Esophagus mucosa (tissue), 1 donor: ENCODE measurements at places on chromosomes 3 and 15.

GRCh38 chr3:106703524-106703923, 673.7 kb upstream of the CCDC54 start:
- no peak for ATAC-seq

- ATAC-seq, result no peak
Observed at GRCh38 chr15:47415539-47415971, 301.8 kb upstream of the SEMA6D start.

GRCh38 chr15:77634266-77634962, 1.7 kb upstream of the LINGO1 start:
- ATAC-seq, result peak; percentile 48

DNA sequence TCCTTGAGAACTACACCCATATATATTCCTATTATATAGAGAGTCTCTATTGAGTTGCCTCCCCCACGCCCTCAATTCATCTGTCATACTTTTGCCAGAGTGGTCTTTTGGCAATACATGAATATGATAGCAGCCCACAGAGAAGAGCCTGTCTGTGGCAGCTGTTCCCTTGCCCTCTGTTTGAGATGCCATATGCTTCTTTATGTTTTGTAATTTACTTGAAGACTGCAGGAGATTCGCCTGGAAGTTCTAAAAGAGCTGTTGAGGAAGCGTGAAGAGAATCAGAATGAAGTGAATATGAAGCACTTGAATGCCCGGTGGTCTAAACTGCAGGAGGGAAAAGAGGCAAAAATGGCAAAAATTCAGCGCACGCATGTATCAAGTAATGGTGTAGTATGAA, 27.2 kb downstream of the CFAP91 start:
- no peak for ATAC-seq

DNA sequence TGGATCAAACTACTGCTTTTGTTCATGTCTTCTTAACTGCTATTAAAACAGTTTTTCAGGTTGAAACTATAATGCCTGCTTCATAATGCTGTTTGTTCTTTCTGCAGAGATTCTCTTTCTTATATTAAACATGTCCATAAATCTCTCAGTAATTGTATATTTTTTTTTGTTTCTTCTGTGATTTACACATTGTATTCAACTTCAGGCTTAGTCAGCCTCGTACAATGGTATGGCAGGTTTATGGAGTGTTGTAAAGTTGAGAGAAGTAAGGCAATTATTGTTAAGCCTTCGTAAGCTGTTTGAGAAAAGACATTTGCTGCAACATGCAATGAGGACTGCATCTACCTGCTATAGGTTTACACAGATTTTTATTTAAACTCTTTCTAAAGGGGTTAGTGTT, 977.1 kb downstream of the DIPK2A start:
- ATAC-seq, result peak; percentile 71

- no peak for ATAC-seq
Observed at GRCh38 chr3:7615043-7615442, 754.1 kb downstream of the GRM7 start.

GRCh38 chr3:140943781-140944552, 2.3 kb downstream of the SLC25A36 start:
- no peak for ATAC-seq

GRCh38 chr3:39166932-39167532, 13.6 kb upstream of the CSRNP1 start:
- peak; percentile 70 for ATAC-seq

DNA sequence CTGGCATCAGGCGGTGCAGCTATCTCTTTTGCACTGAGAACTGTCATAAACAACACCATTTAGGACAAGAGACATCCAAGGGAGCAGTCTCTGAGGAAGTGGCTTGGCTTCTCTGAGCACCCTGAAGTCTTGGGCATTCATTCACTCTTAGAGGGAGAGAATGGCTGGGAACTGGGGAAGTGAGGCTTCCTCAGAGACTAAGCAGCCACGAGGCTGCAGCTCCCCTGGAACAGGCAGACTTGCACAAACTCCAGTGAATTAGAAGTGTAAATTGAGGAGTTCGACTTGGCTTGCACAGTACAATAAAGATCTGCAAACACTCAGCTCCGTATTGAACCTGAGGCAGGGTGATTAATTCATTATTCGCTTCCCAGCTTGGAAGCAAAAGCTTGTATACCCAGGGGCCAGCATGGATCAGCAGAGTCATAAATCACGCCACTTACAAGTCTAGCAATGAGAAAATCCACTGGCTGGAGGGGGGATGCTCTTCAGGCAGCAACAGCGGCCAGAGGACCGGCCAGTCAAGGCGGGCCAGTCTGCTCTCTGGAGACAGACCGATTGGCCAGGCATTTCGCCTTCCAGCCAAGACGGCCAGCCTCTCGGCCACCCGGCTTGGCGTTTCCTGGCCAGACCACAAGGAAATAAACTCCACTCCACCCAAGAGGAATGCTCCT, 118.8 kb upstream of the ADPGK start:
- peak; percentile 22 for ATAC-seq

DNA sequence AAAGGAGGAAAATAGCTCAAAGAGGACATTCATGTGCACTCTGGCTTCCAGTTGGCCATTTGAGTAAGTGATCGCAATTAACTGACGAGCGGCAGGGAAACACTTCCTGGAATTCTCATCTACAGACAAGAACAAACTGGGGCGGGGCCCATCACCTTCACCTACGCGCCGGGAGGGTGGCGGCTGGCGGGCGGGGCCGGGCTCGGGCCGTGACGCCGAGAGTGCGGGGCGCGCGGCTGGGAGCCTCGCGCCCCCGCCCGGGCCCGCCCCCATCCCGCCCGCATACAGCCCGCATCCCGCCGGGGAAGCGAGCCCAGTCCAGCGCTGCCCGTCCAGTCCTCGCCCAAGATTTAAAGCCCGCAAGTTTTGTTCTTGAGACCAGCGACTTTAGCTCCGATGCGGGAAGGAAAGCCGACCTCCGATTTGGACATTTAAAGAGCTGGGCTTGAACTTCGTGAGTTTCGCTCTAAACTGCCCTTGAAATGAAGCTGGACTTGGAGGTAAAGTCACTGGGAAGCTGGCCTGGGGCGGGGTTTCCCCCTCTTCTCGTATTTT, at the start of gene B3GNT5:
B3GNT5 (plus strand) TSS at position 281 of the 555 bp plus-strand sequence. CDS start 16,546 bp downstream, outside the sequence.
- peak; percentile 89 for ATAC-seq

GRCh38 chr3:58835086-58835485, 168.5 kb upstream of the FAM3D start:
- ATAC-seq, result no peak

GRCh38 chr15:48834756-48835155, 23.9 kb upstream of the CEP152 start:
- ATAC-seq, result no peak

- ATAC-seq, result no peak
Observed at GRCh38 chr15:91555312-91555711, 298.2 kb upstream of the SLCO3A1 start.

DNA sequence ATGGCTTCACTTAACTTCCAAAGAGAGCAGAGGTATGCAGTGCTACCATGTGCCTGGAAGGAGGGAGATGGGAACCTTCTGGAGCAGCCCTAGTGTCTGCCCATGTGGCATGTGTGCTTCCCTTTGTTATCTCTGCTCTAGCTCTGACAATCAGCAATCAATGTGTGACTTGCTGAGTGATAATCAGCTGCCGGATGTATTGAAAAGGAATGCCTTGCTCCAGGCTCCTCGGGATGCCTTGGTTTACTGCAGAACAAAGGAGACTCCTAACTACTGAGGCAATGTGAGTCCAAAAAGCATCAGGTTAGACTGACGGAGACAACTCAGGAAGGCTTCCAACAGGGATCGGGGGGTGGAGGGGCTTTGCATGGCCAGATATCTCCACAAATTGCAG, 36.0 kb upstream of the CORO2B start:
- ATAC-seq, result no peak

DNA sequence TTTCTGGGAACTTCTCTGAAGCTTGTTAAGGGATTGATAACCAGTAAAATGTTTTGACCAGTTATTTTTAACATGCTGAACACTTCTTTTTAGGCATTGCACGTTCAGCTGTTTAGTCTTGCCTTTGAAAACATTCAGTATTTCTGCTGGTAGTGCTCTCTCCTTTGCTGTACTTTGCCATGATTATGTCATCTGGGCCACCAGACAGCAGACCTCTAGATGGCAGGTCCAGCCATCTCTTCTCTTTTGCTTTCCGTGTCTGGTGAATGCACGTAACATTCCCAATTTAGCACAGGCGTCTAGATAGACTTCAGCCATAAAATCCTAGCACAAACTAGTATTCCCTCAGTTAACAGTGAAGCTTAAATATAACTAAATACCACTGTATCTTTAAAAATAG, 57.8 kb downstream of the RAB7A start:
- ATAC-seq, result no peak

GRCh38 chr3:43726521-43726920, 35.8 kb downstream of the ABHD5 start:
- peak; percentile 22 for ATAC-seq

- peak; percentile 65 for ATAC-seq
Observed at GRCh38 chr3:8663177-8664061, 18.8 kb upstream of the SSUH2 start.

DNA sequence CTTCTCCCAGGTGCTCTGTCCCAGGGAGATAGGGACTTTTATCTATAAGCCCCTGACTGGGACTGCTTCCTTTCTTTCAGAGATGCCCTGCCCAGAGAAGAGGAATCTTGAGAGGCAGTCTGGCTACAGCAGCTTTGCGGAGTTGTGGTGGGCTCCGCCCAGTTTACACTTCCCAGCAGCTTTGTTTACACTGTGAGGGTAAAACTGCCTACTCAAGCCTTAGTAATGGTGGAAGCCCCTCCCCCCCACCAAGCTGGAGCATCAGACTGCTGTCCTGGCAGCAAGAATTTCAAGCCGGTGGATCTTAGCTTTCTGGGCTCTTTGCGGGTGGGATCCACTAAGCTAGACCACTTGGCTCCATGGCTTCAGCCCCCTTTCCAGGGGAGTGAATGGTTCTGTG, 253.8 kb upstream of the ARL6 start:
- ATAC-seq, result no peak

DNA sequence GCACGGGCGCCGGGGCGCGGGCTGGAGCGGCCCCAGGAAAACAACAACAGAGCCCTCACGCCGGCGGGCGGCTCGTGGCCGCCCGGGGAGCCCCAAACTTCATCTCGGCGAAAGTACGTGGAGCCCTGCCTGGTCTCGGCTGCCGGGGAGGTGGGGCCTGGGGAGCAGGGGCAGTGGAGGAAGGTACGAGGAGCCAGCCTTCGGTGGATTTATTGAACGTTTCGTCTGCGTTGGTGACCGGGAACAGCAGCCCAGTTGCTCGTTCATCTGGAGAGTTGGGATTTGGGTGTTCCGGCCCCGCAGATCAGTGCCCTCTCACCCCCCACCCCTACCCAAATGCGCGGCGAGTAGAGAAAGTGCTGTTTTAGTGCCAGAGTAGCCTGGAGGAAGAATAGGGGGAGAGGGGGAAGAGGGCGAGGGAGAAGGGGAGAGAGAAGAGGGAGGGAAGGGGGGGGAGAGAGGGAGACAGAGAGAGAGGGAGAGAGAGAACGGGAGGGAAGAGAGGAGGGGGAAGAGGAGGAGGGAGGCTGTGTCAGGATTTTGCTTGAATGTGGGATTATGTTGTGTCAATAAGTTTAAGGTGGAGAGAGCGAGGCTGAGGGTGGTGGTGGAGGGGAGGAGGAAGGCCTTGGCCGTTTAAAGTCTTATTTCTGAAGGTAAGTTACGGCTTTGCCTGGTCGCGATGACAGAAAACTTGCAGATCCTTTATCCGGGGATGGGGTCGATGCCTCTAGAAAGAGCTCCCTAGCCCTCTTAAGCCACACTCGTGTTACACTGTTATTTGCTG, 970 bp downstream of the BBX start:
- ATAC-seq, result peak; percentile 43

DNA sequence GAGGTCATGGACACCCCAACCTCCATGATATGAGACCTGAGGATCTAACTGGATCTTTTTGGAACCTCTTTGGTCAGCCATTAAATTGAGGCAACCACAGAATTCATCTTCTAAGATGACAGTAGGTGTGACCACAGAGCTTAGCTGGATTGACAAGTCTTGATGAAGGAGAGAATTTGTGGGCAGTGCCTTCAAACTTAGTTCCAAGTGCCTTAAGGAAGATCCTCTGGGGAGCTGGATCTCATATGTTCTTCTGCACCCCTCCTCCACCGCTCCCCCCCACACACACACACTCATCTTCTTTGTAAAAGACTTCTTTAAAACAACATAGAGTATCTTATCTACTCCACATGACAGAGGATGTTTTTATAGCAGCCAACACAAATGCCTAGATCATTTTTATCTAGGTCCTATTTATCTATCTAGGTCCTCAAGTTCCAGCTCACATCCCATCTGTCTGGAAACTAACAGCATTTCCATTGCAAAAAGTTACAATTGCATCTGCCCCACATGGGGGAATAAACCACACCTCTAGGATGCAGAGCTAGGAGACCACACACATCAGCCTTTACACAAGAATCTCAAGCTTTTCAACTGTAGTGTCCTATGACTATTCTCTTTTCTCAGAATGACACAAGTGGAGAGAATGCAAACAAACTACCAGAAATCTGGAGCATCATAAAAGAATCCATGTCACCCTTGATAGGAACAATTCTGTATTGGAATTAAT, 37.4 kb downstream of the WWTR1 start:
- no peak for ATAC-seq

- no peak for ATAC-seq
Observed at GRCh38 chr3:42236611-42237010, 29.4 kb downstream of the CCK start.

- ATAC-seq, result no peak
Observed at GRCh38 chr3:148186881-148187280, 510.8 kb upstream of the AGTR1 start.
